ENCODE measurements at places on chromosomes 7 and 10.

DNA sequence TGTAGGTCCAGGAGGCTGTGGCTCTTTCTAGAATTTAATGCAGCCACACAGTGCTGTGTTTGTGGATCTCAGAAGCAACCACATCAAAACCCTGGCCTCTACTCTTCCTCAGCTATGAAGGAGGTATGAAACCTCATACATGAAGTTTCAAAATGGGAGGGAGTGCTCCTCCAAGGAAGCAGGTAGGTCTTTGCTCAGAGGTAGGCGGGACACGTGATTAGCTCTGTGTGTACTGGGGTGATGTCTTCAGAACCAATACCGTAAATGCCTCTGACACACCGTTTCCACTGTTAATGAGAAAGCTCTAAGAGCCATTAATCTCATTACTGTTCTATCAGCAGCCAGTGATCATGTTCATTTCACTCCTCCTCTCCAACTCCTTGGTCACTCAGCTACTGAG, 126.1 kb downstream of the PLXNA4 start:
- no peak for DNase-seq

GRCh38 chr10:128642023-128642422, 515.8 kb upstream of the MKI67 start:
- no peak for DNase-seq

GRCh38 chr7:123770378-123770777, 21.6 kb upstream of the WASL start:
- DNase-seq = no peak

GRCh38 chr7:117590191-117590590, 110.4 kb downstream of the CFTR start:
- no peak for DNase-seq

GRCh38 chr7:50664937-50665336, 99.7 kb upstream of the DDC start:
- no peak for DNase-seq

DNA sequence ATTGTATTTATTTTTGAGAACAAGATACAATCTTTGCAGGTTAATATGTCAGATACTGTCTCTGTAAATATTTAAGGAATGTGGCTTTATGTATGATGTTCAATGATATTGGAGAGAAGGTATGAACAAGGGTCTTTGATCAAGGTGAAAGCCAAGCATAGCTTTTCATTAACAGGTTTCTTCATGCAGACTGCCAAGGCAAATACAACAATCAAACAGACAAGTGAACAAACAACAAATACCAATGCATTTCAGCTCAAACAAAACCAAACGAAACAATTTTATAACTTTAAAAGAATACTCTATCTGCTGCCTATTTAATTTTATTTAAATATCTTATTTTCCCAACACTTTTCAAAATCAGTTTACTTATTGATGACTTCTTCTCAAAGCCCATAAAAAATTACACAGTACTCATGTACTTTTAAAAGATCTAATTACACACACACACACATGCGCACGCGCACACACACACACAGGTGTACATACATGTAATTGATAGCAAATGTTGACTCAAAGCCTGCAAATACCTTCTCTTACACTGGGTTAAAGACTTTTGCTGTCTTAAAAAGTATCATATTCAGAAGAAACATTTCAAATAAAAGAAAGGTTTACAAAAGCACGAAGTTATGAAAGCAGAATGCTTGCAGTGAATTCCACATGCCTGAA, 201.1 kb upstream of the CCDC6 start:
- DNase-seq = no peak

- no peak for DNase-seq
Observed at GRCh38 chr7:43164757-43165156, 52.3 kb downstream of the HECW1 start.

DNA sequence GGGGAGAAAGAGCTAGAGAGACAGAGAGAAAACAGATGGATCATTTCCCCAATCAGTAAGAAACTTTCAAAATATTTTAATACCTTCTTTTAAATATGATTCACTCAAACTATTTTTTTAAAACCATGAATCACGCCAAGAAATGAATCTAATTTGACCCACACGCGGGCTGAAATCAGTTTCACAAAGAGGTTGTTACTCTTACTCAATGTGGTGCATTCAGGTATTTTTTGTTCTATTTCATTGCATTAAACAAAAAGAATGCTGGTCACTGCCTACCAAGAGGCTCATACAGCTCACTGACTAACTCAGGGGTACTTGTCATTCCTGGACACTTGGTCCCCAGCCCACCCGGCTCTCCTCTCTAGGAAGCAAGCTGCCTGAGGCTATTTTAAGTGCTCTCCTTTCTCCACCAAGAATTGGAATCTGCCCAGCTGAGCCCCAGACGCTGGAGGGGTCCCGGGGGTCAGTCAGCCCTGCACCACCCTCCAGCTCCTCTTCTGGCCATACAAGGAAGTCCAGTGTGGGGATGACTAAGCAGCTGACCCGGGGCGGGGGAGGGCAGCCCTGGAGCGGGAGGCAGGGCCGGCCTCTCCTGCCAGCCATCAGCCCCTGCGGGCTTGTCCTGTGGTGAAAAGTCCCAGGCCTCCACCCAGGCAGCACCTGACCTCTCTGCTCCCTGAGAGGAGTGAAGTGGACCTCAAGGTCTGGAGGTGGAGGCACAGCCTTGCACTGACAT, 21.7 kb upstream of the PFKP start:
- no peak for DNase-seq

- no peak for DNase-seq
Observed at GRCh38 chr7:123348690-123349089, 148.9 kb upstream of the SLC13A1 start.

GRCh38 chr7:20343941-20344340, 13.2 kb downstream of the ITGB8 start:
- DNase-seq = no peak

All from NCI-H2081 treated with DMSO at 0.1 percent for 48 hours (cell line).